Panc1 (cell line): ENCODE measurements at places on chromosomes 3 and 15. TPM values are rescaled to one million over a fixed set of nuclear protein-coding genes. Genes with fewer than 3 reads are reported as not detected.

The PAK2 gene
- 185 TPM for total RNA-seq

The GOLGA6L10 gene
- total RNA-seq = 3.5 TPM

The KCNH8 gene
- total RNA-seq = not detected

The SLC27A2 gene
- total RNA-seq = 0.18 TPM

The MOBP gene
- total RNA-seq = not detected

GRCh38 chr3:65230261-65231139 is 542.7 kb upstream of the ADAMTS9 start:
- no peaks in the 10 kb centered on the region for H3K4me1 ChIP-seq
- H3K27ac ChIP-seq = no peak overlapping the region
- no peaks in the 10 kb centered on the region for H3K27me3 ChIP-seq
- DNase-seq = no peak
- no peak overlapping the region for H3K4me3 ChIP-seq

DNA sequence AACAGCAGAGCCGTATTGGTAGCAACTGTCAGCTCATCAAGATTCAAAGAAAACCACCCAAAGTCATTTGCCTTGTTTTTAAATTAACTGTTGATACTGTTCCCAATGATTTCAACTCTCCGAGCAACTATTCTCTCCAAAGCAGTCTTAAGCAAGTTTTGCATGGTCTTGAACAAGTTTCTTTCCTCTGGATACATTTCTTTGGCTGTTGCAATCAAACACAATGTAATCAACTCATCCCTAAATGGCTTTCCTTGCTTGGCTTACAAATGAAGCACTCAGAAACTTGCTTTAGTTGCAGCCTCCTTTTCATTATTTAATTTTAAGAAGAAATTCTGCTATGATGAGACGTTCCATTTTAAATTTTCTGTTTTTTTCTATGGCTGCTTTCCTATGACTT is 15.5 kb upstream of the MUC13 start:
- H3K36me3 ChIP-seq = no peaks in the 10 kb centered on the region
- no peak overlapping the region for H3K4me3 ChIP-seq
- H3K4me1 ChIP-seq = no peaks in the 10 kb centered on the region

GRCh38 chr15:35693886-35694285 is 147.9 kb upstream of the DPH6 start:
- DNase-seq = no peak
- H3K4me1 ChIP-seq = no peaks in the 10 kb centered on the region
- H3K36me3 ChIP-seq = no peaks in the 10 kb centered on the region

DNA sequence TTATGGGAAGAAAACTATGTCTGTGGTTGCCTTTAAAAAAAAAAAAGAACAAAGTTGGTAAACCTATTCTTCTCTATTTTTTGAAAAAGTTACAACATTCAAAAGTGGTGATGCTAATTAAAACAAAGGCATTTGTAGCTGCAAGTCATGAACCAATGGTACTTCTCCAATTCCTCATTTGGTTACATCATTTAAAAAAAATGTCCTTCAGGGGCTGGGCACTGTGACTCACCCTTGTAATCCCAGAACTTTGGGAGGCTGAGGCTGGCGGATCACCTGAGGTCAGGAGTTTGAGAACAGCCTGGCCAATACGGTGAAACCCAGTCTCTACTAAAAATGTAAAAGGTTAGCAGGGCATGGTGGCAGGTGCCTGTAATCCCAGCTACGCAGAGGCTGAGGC is 574.6 kb downstream of the VGLL3 start:
- no peaks in the 10 kb centered on the region for H3K27me3 ChIP-seq
- DNase-seq = no peak
- no peak overlapping the region for H3K4me3 ChIP-seq
- no peaks in the 10 kb centered on the region for H3K36me3 ChIP-seq
- H3K4me1 ChIP-seq = no peaks in the 10 kb centered on the region

- no peaks in the 10 kb centered on the region for H3K27me3 ChIP-seq
- no peak overlapping the region for H3K4me3 ChIP-seq
- no peak for DNase-seq
- H3K4me1 ChIP-seq = no peaks in the 10 kb centered on the region
- no peak overlapping the region for H3K27ac ChIP-seq
- H3K36me3 ChIP-seq = no peaks in the 10 kb centered on the region
Observed at GRCh38 chr3:154540950-154541604, 111.1 kb upstream of the GPR149 start.

DNA sequence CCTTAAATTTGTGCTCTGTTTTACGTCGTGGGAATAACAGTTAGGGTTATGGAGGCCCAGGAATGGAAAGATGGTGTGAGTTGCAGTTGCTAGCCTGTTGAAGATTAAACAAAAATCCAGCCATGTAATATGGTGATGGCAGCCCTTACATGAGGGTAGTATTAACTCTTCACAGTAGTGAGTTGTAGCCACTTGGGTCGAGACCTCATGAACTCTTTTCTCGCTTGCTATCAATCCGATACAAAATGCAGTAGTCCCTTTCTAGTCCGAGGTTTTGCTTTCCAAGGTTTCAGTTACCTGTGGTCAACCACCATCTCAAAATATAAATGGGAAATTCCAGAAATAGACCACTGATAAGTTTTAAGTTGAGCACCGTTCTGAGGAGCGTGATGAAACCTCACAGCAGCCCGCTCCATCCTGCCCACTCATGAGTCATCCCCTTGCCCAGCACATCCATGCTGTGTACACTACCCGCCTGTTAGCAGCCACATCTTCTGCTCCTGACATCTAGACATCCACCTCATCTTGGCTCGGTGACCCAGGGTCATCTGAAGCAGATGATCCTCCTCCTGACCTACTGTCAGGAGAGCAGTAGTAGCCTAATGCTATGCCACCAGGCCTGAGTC is 177.9 kb downstream of the CDIN1 start:
- H3K36me3 ChIP-seq = no peaks in the 10 kb centered on the region
- no peaks in the 10 kb centered on the region for H3K27me3 ChIP-seq
- H3K27ac ChIP-seq = 0 out of 2 replicates have a peak overlapping the region, but pooled peaks have one; percentile 32
- no peaks in the 10 kb centered on the region for H3K4me1 ChIP-seq
- DNase-seq = no peak
- H3K4me3 ChIP-seq = no peak overlapping the region

GRCh38 chr15:81288040-81288439 is 35.9 kb downstream of the STARD5 start:
- H3K4me3 ChIP-seq = no peak overlapping the region
- no peaks in the 10 kb centered on the region for H3K36me3 ChIP-seq
- peaks cover 5% of the 10 kb centered on the region; the same call in 1 of the 2 replicates for H3K27me3 ChIP-seq
- no peaks in the 10 kb centered on the region for H3K4me1 ChIP-seq
- no peak overlapping the region for H3K27ac ChIP-seq
- no peak for DNase-seq

DNA sequence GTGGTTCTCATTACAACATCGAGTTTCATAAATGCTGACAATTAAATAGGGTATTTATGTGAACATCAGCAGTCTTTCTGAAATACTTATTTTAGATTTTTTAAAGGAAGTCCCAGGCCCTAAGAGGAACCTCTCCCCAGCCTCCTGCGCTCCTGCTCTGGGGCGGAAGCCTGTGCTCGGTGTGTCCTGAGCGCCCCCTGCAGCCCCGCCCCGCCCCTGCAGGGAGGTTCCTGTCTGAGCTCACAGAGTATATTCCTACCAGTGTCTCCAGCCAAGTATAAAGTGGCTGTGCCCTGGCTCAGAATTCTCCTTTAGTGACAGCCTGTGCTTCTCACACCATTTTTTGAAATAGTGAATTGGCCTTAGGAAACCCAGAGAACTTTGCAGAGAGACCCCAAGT is 567.9 kb downstream of the GOLGA6L6 start:
- H3K27ac ChIP-seq = no peak overlapping the region
- no peaks in the 10 kb centered on the region for H3K27me3 ChIP-seq
- H3K4me3 ChIP-seq = no peak overlapping the region
- H3K4me1 ChIP-seq = no peaks in the 10 kb centered on the region

GRCh38 chr15:91393186-91393585 is 293.1 kb downstream of the SV2B start:
- H3K36me3 ChIP-seq = no peaks in the 10 kb centered on the region
- no peaks in the 10 kb centered on the region for H3K4me1 ChIP-seq
- no peak for DNase-seq
- H3K27me3 ChIP-seq = no peaks in the 10 kb centered on the region
